ENCODE measurements at places on chromosomes 7 and 10.

- DNase-seq, result no peak
Observed at GRCh38 chr10:57864765-57865680, 402.7 kb downstream of the IPMK start.

DNA sequence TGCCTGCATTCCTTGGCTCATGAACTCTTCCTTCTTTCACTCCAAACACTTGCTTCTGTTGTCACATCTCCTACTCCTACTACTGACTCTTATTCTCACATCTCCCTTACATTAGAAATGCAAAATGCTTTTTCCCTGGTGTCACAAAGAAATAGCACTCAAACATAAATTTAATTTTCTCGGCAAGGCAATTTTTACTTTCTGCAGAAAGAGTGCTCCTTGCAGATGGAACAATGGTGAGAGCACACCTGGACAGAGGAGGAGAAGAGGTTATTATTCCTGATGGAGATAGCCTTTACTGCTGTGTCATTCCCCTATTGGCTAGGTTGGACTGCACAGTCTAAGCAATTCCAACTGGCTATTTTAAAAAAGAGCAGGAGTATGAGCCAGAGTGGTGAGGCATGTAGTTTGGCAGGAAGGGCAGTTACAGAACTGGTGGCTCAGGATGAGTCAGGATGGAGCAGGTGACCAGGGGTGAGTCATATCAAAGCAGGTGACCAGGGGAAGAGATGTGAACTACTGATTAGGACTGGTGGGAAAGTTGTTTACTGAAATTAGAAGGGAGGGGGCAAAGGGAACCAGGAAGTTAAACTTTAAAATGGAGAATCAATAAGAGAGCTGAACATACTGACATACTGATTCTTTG is 52.9 kb downstream of the CYP2C9 start:
- no peak for DNase-seq

DNA sequence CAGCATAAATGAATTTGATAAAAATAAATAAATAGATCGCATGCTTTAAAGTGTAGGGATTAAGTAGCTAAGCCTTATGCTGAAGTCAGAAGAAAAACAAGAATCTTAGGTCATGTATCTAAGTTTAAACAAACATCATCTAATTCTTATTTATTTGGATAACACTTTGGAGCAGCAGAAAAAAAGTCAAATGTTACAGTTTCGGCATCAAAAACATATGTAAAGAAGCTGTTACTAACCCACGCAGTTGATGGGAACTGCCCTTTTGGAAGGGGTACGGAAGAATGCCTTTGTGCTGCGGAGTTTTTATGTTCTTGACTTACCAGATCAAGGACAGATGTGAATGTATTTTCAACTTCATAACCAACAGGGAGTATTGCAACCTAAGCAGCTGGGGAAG is 37.3 kb upstream of the HABP2 start:
- no peak for DNase-seq

DNA sequence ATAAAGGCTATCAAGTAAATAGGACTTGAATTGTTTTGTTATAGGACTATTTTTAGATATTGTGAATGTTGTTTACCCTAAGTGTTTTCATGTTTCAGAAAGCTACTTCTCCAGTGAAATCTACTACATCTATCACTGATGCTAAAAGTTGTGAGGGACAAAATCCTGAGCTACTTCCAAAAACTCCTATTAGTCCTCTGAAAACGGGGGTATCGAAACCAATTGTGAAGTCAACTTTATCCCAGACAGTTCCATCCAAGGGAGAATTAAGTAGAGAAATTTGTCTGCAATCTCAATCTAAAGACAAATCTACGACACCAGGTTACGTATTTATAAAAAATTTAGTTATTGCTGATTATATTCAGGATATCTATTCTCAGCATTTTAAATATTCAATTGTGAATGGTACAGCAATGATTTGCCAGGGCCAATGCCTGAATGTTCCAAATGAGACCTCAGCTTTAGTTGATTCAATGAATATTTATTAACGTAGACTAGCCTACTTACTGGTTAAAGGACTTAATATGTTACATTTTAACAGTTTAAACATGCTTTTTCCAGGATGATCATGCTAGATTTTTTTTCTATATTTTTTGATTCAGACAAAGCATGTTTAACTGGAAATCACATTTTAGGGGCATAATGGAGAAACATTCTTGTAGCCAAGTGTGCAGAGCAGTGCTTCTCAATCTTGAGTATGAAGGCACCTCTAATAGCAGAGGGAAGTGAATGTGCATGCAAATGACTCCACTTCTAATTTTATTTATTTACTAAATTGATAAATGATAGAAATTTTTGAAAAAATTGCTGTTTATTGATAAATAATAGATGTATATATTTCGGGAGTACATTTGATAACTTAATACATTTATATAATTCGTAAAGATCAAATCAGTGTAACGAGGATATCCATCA is 18.2 kb downstream of the ANLN start:
- no peak for DNase-seq

- no peak for DNase-seq
Observed at GRCh38 chr10:92219559-92219958, 71.3 kb downstream of the CPEB3 start.

DNA sequence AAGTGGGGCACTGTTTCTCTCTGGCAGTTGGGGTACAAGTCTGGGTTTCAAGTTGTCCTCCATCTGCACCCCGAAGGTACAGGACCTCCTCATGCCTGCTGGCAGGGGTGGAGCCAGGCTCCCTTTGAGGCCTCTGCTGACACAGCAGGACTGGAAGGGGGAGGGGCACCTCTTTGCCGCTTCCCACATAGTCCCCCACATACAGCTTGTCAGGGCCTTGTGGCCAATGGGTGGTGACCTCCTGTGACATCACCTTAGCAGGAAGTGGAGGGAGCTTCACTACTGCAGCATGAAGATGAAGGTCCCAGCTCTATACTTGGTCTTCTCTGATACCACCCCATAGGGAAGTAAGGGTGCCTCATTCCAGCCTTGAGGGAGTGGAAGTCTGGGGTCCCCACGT is 167.8 kb downstream of the RAMP3 start:
- DNase-seq, result no peak

GRCh38 chr10:124498056-124498455 is 36.4 kb downstream of the LHPP start:
- DNase-seq, result no peak

DNA sequence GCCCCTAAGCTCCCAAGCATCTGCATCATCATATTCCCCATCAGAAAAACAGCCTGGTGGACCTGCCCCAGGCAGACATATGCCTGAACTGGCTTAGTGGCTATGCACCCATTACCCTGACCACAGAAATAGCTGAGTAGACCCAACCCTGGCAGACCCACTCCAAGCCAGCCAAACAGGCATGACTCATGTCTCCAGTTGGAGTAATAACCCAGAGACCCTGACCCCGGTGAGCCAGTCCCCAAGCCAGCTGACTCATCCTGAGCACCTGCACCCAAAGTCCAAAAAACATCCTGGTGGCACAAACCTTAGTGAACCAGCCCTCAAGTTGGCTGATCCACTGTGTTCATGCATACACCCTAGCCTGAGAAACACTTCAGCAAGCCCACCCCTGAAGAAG is 555.9 kb downstream of the GRID1 start:
- DNase-seq, result no peak

- no peak for DNase-seq
Observed at GRCh38 chr7:124033095-124033806, 384 bp upstream of the TMEM229A start.

DNA sequence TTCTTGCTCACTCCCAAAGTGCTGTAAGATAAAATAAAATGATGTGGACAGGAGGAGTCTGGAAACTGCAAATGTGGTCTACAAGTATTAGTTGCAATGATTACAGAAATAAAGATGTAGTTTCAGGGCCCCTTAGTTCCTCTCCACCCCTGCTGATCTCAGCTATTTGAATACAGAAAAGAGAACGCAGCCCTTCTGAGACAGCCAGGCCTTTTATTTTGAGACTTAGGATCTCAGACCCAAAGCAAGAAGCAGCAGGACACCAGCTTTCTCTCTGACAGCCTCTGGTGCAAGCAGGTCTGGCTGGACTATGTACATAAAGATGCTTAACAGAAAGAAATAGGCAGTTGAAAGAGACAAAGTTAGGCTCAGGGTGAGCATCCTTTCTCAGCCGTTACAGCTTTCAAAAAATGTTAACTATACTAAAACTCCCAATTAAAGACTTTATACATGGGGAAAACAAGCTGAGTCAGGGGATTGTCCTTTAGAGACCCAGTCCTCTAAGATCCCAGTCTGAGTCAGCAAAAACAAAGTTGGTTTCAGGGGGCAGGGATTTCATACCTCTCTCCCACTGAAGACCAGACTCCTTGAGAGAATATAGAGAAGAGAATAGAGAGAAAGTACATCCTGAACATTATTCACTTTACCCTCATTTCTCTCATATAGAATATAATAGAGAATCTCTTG is 220.4 kb downstream of the TMEM178B start:
- no peak for DNase-seq

- no peak for DNase-seq
Observed at GRCh38 chr10:133396035-133396624, 2.2 kb downstream of the MTG1 start.

Data from HS-5 (cell line).